ENCODE measurements at places on chromosomes 2 and 18.
A peak's percentile ranks its signal among the peaks of the same experiment; 100 is the strongest.

- DNase-seq: no peak
Observed at GRCh38 chr2:186027922-186028321, 289.3 kb downstream of the FSIP2 start.

DNA sequence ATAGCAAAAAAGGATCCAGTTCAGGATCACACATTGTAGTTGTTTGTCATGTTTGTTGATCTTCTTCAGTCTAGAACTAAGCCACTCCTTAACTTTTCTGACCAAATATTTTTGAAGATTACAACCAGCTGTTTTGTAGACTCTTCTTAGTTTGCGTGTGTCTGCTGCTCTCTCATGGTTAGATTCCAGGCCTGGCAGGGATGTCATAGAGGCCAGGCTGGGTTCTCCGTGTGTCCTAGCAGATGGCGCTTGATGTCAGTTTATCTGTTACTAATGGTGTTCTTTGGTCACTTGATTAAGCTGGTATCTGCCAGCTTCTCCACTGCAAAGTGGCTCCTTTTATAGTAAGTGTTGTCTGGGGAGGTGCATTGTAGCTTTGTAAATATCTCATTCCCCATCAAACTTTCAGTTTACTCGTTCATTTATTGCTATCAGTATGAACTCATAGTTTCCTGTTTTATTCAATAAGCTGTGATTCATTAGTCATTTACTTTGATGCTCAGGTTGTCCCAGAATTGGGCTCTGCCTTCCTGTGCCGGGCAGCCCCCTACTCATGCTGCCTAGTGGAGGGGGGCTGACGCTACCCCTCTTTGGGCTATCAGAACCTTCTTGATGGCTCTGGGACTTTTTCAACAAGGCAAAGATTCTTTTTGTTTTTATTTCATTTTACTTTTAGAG is 42.1 kb downstream of the GRHL1 start:
- DNase-seq: no peak

GRCh38 chr2:192029089-192029488 is 165.6 kb downstream of the TMEFF2 start:
- DNase-seq: peak; percentile 64

DNA sequence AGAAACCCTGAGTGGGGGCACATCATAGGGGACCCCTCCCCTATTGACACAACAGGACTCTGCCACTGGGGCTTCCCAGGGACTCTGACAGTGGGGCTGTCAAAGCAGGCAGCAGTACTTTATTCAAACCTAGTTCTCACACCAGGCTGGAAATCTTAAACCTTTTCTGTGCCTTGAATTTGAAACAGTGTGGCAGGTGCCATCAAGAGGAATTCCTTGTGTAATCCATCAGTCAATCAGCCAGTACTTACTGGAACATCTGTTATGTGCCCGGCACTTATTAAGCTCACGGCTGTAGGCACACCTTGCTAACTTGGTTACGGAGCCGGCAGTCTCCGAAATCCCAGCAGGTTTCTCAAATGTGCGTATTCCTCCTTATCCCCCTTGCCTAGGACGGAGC is 12.0 kb downstream of the GLI2 start:
- DNase-seq: no peak

GRCh38 chr2:241257419-241258032 is 57.9 kb downstream of the HDLBP start:
- no peak for DNase-seq

- DNase-seq: no peak
Observed at GRCh38 chr2:120763931-120764330, 28.3 kb downstream of the GLI2 start.

GRCh38 chr2:42029171-42029570 is 18.6 kb upstream of the PKDCC start:
- DNase-seq: no peak

GRCh38 chr2:240998706-240998994 is 232 bp downstream of the SNED1 start:
- no peak for DNase-seq

GRCh38 chr2:227486688-227487087 is 14.7 kb downstream of the AGFG1 start:
- DNase-seq: no peak

DNA sequence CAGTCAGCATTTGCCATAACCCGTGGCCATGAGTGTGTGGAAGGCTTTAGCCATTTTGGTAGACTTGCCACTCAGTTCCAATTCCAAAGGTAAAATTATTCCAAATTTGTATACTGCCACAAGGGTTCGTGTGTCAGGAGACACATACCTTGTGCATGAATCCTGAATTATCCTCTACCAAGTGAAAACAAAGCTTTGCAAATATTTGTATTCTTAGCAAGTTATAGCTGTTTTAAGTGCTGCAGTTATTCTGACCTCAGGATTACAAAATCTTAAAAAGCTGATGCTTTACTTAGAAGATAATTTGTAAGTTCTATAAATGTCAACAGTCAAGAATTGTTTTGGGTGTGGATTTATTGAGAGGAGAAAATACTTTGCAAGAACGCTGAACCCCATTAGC is 100.6 kb downstream of the ANTXR1 start:
- DNase-seq: no peak

DNA sequence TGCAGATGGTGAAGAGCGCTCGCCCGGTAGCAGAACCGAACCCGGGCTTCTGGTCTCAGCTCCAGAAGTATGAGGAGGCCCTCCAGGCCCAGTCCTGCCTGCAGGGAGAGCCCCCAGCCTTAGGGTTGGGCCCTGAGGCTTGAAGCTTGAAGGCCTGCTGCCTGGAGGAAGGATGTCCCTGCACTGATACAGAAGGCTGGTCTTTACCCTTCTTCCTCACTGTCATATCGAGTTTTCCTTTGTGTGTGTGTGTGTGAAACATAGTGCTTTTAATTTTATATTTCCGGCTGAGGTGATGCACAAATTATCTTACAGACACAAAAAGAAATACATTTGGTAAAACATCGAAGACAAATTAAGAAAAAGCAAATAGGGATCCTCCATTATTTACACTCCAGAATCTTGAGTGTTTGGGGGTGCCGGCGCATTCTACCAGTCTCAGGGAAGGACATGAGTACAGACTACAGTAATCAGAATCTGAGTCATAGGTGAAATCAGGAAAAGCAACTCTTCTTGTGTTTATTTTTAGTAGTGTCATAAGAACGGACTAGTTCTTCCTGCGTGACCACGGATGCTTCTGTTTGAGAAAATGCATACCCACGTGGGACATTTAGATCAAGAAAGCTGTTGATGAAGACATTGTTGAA is 1.3 kb downstream of the DUSP28 start:
- DNase-seq: no peak

DNA sequence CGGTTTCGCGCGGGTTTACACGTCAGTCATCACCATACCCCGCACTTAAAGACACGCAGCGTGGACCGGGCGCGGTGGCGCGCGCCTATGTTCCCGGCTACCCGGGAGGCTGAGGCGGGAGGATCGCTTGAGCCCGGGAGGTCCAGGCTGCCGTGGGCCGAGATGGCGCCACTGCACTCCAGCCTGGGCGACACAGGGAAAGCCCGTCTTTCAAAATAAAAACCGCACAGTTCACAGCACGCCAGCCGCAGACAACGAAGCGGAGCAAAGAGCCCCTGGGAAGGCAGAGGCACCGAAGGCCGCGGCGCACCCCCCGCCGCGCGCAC is 328 bp downstream of the DTYMK start:
- DNase-seq: no peak

GRCh38 chr2:215746226-215746886 is 267.0 kb downstream of the MREG start:
- DNase-seq: no peak

- DNase-seq: no peak
Observed at GRCh38 chr2:210707900-210708299, 151.5 kb downstream of the CPS1 start.

DNA sequence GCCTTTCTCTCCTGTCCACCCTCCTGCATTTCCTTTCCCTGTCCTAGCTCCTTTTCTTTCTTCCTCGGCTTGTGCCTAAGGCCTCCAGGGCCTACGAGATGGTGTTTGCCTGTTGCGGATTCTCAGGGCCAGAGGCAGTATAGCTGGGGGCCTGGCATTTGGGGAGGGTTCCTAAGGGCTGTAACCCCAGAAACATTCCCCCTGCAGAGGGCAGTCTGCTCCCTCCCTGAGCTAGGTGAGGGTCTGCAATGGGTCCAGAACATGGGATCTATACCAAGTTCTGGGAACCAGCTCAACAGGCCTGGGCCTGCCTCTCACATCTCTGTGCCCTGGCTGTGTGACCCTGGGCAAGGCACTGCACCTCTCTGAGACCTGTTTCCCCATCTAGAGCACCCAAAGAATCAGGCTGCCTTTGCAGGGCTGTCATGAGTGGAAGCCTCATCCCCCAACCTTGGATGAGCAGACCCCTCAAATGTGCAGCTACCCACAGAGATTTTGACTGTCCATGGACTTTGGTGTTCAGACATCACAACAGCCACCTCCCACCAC is 97.5 kb downstream of the GLI2 start:
- DNase-seq: no peak

GRCh38 chr2:39403311-39403710 is 33.8 kb downstream of the MAP4K3 start:
- DNase-seq: no peak

DNA sequence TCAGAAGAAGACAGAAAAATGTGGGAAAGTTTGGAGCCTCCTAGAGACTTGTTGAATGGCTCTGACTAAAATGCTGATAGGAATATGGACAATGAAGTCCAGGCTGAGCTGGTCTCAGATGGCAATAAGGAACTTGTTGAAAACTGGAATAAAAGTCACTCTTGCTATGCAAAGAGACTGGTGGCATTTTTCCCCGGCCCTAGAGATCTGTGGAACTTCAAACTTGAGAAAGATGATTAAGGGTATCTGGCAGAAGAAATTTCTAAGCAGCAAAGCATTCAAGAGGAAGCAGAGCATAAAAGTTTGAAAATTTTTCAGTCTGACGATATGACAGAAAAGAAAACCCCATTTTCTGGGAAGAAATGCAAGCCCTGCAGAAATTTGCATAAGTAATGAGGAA is 159.3 kb downstream of the MREG start:
- no peak for DNase-seq

DNA sequence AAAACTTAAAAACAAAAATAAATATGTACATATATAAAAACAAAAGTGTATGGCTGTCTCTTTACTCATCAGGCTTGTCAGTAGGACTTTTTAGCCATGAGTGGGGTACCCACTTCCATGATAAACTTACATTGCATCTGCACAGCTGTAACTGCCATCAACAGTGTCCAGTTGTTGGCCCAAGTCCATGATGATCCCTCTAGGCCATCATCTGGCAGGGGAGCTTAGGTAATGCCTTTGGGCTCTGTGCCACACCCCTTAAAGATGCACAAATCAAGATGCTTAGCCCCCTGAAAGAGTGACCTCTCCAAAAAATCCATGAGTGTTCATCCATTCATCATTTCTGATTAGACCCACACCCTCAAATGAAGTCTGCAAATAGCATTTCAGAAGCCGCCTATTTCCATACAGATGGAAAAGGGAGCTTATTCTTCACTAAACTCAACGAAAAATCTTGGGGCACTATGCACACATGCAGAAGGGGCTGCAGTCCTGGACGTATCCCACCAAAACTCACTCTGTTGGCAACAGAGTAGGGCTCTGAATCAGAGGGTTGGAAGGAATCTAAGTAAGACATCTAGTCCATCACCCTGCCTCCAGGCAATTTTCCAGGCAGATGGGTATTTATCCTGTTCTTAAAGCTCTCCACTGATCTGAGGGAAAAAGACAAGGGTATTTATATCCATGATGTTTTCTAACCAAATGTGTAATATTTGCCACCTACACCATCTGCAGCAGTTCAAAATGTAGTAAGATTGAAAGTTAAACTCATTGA is 691.0 kb downstream of the ZEB2 start:
- DNase-seq: no peak

DNA sequence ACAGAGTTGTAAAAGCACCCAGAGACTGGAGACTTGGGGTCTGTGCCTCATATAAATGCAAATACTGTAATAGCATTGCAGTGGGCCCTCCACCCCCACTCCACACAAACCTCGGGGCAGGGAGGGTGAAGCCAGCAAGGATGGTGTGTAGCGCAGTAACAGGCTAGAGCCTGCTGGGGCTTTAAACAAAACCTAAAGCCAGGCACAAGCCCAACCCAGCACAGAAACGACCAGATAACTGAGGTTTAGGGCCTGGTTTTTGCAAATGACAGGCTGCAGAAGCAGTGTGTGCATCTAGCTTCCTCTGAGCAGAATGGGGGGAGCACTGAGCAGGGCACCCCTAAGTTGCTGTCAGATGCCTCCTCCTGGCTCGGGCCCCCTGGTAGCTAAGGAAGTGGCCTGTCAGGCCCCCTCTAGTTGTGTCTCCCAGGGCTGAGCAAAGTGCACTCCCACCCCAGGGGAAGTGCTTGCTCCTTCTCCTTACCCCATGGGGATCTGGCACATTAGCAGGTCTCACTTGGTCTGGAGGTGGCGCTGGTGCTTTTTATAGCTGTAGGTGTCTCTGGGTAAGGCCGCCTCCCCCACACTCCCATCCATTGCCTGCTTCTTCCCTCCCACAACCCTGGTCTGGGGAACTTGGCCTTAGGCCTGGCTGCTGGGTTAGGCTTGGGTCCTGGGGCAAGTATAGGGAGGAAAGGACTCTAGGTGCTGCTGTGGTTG is 135.1 kb downstream of the CELF4 start:
- peak; percentile 38 for DNase-seq

DNA sequence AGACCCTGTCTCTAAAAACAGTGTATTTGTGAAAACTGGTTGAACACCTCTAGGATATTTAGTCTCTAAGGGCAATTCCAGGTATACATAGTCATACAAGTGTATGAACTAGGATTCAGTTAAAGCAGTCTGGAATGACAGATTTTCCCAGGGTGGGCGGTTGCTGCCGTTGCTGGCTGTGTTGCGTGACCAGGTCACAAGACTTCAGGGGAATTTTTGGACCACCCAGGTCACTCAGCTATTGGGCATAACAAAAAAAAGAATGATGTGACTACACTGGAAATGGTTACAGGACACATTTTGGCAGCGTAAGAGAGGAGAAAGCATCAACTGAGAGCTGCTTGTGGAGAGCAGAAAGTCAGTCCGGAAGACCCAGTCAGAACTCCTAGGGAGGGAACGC is 58.0 kb upstream of the ZBTB7C start:
- no peak for DNase-seq

- DNase-seq: no peak
Observed at GRCh38 chr2:57760381-57760801, 286.2 kb upstream of the VRK2 start.

DNA sequence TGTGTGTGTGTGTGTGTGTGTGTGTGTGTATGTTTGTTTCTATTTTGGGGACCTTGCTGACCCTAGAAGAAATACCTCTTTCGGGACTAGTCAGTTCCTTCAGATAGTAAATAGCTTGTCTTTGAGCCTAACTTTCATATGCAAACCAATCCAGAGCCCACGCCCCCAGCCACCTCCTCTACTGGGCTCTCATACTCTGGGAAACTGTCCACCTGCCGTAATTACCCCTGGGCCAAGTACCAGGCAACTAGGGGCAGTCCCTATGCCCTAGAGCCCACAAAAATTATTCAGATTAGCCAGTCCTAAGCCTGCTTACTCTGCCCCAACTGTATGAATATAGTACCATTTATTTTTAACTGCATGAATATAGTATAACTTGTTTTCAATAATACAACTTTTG is 970.4 kb downstream of the EPHA4 start:
- DNase-seq: no peak

DNA sequence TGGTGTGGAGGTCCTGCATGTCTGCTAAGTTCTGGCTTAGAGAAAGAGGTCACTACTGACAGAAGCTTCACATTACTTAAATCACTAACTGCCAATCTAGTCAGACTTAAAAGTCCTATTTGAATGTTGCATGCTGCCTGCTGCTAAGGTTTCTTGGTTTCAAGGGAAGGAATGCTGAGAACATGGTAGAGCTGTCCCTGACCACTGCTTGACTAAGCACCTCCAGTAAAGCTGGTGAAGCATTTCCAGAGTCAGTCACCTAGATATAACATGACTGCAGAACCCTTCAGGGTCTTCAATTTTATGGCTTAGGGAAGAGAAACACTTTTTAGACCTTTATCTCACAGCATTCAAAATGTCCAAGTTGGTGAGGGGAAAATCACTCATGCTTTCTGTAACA is 2178.3 kb upstream of the PIK3C3 start:
- no peak for DNase-seq

Data from iPS DF 19.7 (cell line).